ENCODE measurements at places on chromosomes 2 and 18.

GRCh38 chr18:38698088-38698487 is 1132.5 kb upstream of the CELF4 start:
- no peak for DNase-seq

DNA sequence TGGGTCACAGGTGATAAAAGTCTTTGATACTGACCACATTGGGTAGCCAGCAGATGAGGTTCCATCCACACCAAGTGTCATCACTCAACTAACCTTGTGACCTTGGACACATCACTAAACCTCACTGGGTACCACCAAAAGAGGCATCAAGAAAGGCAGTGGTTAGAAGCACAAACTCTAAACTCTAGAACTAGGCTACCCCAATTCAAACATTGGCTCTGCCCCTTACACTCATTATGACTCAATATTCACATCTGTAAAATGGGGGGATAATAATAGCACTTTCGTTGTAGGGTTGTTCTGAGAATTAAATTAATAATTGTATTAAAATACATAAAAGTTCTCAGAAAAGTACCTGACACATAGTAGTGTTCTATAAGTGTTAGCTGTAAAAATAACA is 15.8 kb upstream of the SMAD7 start:
- DNase-seq = no peak

DNA sequence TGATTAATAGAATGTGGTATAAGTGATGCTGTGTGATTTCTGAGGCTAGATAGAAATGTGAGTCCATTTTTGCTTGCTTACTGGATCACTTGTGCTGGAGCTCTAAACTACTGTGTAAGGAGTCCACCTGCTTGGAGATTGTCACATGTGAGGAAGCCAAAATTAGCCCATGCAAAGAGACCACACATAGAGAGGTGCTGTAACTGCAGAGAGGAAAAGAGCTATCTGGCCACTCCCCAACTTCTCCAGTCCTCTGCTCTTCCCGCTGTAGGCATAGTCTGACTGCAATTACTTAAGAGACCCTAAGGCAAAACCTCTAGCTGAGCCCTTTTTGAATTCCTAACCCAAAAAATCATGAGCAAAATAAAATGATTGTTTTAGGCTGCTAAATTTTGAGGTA is 120.6 kb upstream of the FBXO11 start:
- DNase-seq = no peak

- DNase-seq = no peak
Measured at GRCh38 chr2:240789051-240789453, 31.0 kb downstream of the KIF1A start.

DNA sequence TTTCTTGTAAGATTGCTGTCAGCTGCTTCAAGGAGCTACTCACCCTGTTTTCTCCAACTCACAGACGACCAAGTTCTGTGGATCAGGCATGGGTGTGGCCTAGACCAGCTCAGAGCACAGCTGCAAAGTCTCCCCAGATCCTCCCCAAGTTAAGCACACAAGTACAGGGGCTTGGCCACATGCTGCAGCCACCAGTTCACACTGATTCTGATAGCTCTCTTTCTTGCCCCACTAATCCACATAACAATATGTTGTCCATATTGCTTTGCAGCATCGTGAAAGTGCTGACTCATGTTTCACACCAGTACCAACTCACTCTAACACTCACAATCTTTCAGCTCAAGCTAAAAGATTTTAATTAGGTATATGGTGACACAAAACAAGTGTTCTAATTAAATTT is 437.0 kb downstream of the PARD3B start:
- no peak for DNase-seq

DNA sequence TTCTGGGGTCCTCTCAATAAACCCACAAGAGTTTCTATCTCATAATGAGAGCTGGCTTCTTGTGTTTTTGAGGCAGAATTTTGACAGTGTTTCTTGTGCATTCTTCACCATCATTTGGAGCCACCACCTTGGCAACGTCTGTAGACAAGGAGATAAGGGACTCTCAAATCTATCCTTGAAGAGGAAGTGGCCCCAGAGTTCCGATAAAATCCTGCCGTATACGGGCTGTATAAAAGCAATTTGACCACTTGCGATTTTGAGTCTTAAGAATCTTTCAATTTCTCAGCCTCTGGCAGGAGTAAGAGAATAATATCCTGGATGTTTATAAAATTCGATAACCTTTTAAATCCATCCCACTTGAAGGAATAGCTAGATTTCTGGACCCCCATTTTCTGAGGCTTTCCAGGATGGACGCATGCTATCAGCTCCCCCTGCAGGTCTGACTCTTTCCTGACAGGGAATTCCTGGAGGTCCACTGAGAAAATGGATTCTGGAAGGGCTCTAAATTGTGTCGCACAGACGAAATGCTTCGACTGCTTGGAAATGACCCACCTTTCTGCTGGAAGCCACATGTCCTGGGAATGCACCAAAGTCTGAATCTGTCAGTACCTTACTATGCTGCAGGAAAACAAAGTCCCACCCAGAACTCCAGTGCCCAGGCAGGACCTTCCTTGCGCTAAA is 54.1 kb downstream of the E2F6 start:
- DNase-seq = no peak

- no peak for DNase-seq
Measured at GRCh38 chr2:47094511-47095142, 60.5 kb downstream of the STPG4 start.

DNA sequence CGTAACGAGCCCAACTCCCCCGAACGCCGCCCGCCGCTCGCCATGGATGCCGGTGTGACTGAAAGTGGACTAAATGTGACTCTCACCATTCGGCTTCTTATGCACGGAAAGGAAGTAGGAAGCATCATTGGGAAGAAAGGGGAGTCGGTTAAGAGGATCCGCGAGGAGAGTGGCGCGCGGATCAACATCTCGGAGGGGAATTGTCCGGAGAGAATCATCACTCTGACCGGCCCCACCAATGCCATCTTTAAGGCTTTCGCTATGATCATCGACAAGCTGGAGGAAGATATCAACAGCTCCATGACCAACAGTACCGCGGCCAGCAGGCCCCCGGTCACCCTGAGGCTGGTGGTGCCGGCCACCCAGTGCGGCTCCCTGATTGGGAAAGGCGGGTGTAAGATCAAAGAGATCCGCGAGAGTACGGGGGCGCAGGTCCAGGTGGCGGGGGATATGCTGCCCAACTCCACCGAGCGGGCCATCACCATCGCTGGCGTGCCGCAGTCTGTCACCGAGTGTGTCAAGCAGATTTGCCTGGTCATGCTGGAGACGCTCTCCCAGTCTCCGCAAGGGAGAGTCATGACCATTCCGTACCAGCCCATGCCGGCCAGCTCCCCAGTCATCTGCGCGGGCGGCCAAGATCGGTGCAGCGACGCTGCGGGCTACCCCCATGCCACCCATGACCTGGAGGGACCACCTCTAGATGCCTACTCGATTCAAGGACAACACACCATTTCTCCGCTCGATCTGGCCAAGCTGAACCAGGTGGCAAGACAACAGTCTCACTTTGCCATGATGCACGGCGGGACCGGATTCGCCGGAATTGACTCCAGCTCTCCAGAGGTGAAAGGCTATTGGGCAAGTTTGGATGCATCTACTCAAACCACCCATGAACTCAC is 673 bp downstream of the PCBP1 start:
- DNase-seq = peak; percentile 50

GRCh38 chr18:7201096-7201495 is 29.8 kb upstream of the LRRC30 start:
- DNase-seq = no peak

DNA sequence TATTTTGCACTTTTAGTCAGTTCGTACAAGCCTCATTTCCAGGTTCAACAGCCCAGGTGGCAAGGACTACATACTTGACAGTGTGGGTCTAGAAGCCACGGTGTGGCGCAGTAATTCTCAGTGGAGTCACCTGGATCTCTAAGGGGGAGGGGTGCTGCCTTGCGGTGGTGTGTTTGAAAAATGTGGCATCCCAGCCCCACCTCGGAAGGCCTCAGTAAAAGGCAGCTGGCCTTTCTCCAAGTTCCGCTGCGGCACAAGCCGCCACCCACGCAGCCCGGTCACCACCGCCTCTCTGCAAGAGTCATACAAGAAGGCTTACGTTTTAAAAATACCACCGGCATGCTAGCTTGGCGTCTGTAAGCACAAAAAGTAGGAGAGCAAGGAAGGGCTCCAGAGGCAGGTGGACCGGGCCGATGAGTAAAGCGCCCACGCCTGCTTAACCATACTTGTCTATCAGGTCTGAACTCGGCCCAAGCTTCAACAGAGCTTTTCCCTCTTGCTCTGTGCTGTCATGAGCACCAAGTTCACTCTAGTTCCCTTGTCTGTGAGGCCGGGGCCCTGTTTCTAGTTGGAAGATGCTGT is 49.5 kb downstream of the SPRED2 start:
- DNase-seq = peak; percentile 81

GRCh38 chr2:61950571-61951315 is 45.3 kb downstream of the COMMD1 start:
- DNase-seq = no peak

DNA sequence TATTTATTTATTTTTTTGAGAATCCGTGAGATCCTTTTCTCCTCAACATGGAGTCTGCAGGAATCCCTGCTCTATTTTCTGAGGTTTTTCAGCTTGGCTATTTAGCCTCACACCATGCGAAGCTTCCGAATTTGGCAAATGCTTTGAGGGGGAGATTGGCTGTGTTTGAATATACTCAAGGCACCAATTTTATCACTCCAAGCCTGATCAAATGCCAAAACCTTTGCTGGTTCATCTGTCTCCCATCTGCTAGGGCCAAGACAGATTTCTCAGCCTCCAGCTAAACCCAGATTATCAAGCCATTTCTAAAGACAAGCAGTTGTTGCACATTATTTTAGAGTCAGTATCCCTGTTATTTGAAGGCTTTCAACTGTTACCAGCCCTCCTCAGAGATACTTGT is 295.7 kb downstream of the XIRP2 start:
- DNase-seq = no peak

DNA sequence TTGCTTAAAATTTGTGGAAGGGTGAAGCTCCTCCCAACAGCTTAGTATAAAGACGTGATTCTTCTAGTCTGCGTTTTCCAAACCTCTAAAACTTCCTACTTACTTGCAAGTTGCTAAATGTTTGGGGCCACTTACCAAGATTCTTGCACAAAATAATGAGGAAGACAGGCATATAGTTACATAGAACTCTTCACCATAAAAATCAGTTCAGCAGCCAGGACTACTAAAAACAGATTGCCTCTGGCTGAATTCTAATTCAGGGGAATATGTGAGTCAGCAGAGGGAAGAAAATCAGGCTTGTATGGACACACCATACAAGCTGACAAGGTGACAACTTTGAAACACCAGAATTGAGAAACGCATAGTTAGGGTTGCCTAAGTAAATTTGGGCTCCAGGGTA is 2.8 kb upstream of the PEX13 start:
- no peak for DNase-seq

- DNase-seq = no peak
Measured at GRCh38 chr2:101151859-101152271, 683 bp upstream of the TBC1D8 start.

GRCh38 chr2:226802573-226802972 is 3.0 kb upstream of the IRS1 start:
- no peak for DNase-seq

- DNase-seq = no peak
Measured at GRCh38 chr2:200795028-200795440, 16.7 kb upstream of the BZW1 start.

DNA sequence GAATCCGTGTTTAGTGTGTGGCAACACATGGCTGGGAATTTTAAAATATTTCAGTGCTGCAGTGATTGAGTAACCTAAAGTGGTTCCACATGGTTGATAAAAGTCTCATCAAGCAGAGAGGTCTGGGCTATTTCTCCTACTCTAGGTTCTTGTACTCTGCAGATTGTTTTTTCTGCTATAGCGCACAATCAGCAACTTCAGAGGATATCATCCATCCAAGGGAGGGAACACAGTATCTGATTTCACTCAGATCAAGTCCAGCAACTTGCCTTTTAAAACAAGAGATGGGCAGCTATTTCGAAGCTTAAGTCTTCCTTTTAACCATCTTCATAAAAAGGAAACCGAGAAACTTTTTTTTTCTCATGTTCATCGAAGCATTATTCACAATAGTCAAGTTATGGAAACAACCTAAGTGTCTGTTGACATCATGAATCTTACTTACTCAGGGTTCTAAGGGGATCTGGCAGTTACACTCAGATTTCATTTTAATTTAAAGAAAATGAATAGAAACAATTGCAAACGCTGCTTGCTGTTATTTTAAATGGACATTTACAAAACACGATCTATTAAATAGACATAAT is 172.7 kb upstream of the TRIB2 start:
- DNase-seq = no peak

- no peak for DNase-seq
Measured at GRCh38 chr2:45212953-45213635, 203.8 kb upstream of the SIX2 start.

- DNase-seq = no peak
Measured at GRCh38 chr2:170530284-170530745, 184.8 kb upstream of the SP5 start.

GRCh38 chr2:16960579-16960978 is 294.9 kb upstream of the CYRIA start:
- no peak for DNase-seq

Data from stimulated activated CD4-positive, alpha-beta T cell treated with anti-CD3 and anti-CD28 coated beads, Interleukin-4, amount 100 ng/mL, for 1 hour (primary cell).